ENCODE measurements at places on chromosomes 2 and 18.

GRCh38 chr2:43047187-43047780, 179.1 kb downstream of the ZFP36L2 start:
- no peak for DNase-seq

DNA sequence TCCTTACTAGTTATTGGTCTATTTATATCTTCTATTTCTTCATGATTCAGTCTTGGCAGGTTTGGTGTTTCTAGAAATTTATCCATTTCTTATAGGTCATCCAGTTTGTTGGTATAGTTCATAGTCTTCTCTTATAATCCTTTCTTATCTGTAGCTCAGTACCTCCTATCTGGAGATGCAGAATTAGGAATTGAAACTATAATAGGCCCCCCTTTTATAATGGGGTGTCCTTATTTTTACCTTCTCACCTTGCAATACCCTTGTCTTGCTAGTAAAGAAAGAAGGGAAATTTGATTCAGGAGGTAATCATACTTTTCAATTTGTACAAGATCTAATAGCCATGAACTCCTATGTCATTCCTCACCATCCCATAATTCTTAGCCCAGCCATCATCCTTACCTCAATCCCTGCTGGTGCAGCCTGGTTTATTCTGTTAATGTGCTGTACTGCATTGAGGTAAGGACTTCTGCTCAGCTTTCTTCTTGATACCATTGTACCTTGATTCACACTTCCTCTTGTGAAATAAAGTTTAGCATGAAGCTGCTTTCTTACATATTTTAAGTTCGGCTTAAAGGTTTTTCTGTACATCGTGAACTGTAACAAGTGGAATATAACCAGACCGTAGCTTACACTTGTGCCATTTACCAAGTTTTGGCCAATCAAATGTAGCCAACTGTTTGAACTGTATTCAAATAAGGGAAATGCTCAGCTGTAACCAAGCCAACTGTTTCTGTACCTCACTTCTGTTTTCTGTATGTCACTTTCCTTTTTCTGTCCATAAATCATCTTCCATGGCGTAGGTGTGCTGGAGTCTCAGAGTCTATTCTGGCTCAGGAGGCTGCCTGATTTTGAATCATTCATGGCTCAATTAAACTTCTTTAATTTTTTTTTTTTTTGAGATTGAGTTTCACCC, 40.1 kb upstream of the PTH2R start:
- no peak for DNase-seq

DNA sequence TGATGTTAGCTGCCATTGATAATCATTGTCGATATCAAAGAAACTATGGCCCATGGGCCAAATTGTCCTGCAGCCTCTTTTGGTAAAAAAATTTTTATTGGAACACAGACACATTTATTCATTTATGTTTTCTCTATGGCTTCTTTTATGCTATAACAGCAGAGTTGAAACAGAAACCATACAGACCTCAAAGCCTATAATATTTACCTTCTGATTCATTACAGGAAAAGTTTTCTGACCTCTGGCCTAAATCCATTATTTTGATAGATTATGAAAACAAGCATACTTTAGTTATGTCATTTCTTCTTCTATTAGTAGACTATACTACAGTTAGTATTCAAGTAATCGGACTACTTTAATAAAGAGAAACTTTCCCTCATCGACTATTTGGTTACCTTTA, 349.7 kb upstream of the GALNT5 start:
- DNase-seq = no peak

GRCh38 chr18:13220361-13220991, 1.9 kb downstream of the LDLRAD4 start:
- DNase-seq = no peak

- DNase-seq = no peak
Observed at GRCh38 chr2:168207851-168208250, 39.5 kb downstream of the STK39 start.

- no peak for DNase-seq
Observed at GRCh38 chr18:28559511-28559910, 382.6 kb upstream of the CDH2 start.

- DNase-seq = no peak
Observed at GRCh38 chr2:232219496-232219870, 159.1 kb upstream of the ALPP start.

DNA sequence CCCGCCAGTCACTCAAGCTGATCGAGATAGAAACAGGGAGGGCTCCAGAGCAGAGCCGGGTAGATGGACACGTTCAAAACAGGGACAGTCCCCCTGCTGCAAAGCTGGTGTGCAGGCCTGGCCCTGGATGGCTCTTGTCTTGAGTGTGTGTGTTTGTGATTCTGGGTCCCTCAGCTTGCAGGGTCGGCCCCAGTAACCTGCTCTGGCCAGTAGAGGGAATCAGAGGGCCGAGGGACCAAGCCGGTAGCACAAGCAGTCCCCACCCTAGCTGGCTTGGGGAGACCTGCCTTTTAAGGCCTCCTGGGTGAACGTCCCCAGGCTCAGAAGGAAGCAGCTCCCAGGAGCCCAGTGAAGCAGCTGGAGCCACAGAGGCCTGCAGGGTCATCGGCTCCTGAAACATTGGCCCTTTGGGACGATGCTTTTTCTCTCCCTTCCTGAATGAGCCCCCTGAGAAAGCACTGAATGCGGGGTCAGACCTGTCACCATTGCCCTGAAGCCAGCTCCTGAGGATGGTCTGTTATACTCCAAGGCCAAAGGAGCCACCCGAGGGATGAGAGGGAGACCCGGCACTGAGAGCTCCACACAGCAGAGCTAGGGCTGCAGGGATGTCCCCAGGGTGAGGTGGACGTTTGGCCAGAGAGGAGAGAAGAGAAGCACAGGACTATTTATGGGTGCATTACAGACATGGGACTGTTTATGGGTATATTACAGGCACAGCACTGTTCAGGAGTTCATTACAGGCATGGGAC, 15.4 kb upstream of the MLPH start:
- DNase-seq = no peak

DNA sequence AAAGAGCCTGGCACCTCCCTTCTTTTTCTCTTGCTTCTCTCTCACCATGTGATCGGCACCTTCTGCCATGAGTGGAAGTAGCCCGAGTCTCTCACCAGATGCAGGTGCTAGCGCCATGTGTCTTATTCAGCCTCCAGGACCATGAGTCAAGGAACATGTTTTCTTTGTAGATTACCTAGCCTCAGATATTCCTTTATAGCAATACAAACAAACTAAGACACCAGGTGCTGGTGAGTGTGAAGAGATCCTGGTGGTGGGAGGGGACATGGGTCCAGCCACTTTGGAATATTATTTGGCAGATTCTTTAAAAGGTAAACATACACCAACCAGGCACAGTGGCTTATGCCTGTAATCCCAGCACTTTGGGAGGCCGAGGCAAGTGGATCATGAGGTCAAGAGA, 5.9 kb upstream of the USP40 start:
- DNase-seq = no peak

GRCh38 chr2:185291035-185291647, 447.5 kb upstream of the FSIP2 start:
- DNase-seq = no peak
